ENCODE measurements at places on chromosomes 4 and X. TPM values are rescaled to one million over a fixed set of nuclear protein-coding genes. Genes with fewer than 3 reads are reported as not detected.
A peak's percentile ranks its signal among the peaks of the same experiment; 100 is the strongest.

DNA sequence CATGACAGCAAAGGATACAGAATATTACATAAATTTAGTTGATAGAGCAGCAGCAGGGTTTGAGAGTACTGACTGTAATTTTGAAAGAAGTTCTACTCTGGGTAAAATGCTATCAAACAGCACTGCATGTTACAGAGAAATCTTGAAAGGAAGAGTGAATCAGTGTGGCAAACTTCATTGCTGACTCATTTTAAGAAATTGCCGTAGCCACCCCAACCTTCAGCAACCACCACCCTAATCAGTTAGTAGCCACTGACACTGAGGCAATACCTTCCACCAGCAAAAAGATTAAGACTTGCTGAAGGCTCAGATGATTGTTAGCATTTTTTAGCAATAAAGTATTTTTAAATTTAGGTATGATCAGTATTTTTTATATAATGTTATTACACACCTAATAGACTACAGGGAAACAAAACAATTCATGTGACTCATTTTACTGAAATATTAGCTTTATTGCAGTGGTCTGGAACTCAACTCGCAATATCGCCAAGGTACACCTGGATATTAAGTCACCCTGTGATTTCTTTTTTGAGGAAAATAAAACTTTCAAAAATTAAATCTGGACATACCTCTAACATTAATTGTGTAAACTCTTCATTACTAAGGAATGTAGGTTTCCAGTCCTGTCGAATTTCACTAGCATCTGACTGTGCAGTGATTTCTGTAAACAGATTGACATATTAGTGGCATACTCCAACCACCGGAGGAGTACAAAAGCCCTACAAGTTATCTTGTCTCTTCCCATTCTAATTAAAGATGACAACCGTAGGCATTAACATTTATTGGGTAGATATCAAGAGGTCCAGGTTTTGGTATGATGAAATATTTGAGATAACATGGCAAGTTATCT, 71.1 kb downstream of the CLOCK start:
- H3K4me3 ChIP-seq, result no peak overlapping the region
- H3K27ac ChIP-seq, result no peak overlapping the region
- no peaks in the 10 kb centered on the region for H3K36me3 ChIP-seq
- no peaks in the 10 kb centered on the region for H3K27me3 ChIP-seq

DNA sequence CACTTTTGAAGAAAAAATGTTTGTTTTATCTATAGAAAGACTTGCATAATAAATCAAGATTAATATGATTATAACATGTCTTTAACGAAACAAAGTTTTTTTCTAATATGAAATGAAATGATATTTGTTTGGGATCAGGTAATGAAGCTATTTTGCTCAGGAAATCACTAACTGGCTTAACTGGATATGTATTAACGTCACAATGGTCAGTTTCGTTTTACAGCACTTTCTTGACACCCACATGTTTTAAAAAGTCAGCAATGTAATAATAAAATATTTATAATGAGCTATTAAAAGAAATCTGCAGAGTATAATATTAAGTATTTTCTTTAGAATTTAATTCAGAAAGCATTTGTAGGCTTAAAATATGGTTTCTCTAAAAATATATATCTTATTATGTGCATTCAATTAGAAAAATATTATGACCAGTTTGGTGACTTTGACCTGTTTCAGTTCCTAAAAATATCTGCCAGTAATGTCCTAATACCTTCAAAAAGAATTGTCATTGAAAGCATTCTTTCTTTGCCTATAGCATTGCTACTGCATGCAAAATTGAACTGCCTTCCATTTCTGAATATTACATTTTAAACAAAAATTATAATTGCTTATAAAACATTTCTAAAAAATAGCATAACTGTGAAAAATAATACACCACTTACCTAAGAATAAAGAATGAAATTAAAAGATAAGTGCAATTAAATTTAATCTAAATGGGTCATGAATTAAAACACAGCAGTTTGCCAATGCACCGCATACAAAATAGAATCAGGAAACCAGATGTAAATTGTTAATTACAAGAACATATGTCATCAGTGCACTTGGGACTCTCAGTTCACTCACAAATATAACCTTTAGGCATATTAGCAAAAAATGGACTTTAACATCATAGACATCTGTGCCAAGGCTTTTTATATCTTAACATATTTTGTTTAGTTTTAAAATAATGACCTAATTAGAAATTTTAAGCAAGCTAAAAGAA, 31.6 kb downstream of the TIGD2 start:
- H3K27ac ChIP-seq, result no peak overlapping the region
- H3K4me1 ChIP-seq, result no peaks in the 10 kb centered on the region
- no peak for DNase-seq
- H3K4me3 ChIP-seq, result no peak overlapping the region
- H3K27me3 ChIP-seq, result no peaks in the 10 kb centered on the region

DNA sequence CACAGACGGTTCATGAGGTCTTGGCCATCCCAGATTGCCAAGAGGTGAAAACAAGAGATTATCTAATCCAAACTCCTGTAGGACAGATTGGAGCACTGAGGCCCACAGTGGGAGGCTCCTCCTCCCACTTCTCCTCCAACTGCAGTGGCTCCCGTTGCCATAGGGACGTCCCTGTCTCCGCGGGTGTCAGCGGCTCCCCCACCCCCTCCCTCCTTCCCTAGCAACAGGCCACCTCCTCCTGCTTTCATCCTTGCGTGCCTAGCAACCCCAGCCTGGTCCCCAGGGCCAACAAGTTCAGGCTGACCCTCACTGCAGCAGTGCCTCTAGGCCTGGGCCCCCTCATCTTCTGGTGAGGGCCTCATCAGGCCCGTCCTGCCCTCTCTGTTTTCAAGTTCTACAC, 6.8 kb upstream of the IQSEC2 start:
- no peak for DNase-seq
- H3K4me1 ChIP-seq, result peaks cover 20% of the 10 kb centered on the region
- no peaks in the 10 kb centered on the region for H3K27me3 ChIP-seq
- peak overlapping the region; percentile 66 for H3K27ac ChIP-seq

- DNase-seq, result no peak
- no peak overlapping the region for H3K27ac ChIP-seq
- H3K4me3 ChIP-seq, result no peak overlapping the region
These were observed 137.5 kb downstream of the ZNF674 start for GRCh38 chrX:46407753-46408130.

DNA sequence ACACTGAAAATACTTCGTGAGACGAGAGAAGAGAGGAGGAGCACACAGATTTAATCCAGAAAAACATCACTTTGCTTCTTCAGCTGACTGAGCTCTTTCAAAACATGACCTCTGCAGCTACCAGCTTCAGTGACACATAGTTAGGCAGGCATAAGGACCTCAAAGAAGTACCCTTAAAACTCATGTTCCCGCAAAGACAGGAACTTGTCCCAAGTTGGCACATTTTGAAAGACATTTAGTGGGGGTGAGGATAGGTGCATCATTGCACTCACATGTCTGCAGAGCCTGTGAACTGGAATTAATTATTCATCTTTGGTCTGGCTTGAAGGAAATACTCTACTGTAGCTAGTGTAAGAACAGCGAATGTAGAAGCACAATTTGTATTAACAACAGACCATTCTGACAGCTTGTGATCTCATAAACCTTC, 221.8 kb downstream of the MGST2 start:
- no peak for DNase-seq
- no peaks in the 10 kb centered on the region for H3K36me3 ChIP-seq
- no peaks in the 10 kb centered on the region for H3K27me3 ChIP-seq
- H3K4me1 ChIP-seq, result peaks cover 6% of the 10 kb centered on the region
- H3K4me3 ChIP-seq, result no peak overlapping the region
- H3K27ac ChIP-seq, result no peak overlapping the region

GRCh38 chr4:139900964-139901376, 235.4 kb downstream of the MGST2 start:
- H3K4me3 ChIP-seq, result no peak overlapping the region
- H3K27ac ChIP-seq, result no peak overlapping the region
- no peak for DNase-seq
- no peaks in the 10 kb centered on the region for H3K36me3 ChIP-seq
- H3K4me1 ChIP-seq, result peaks cover 3% of the 10 kb centered on the region

- H3K4me3 ChIP-seq, result no peak overlapping the region
- H3K36me3 ChIP-seq, result no peaks in the 10 kb centered on the region
- no peak for DNase-seq
- no peaks in the 10 kb centered on the region for H3K4me1 ChIP-seq
These were observed 79.4 kb downstream of the NLGN4X start for GRCh38 chrX:6149060-6149872.

GRCh38 chrX:103330681-103331288, 746 bp downstream of the TCEAL7 start:
- H3K4me1 ChIP-seq, result no peaks in the 10 kb centered on the region
- peak overlapping the region; percentile 14 for H3K4me3 ChIP-seq
- H3K27ac ChIP-seq, result no peak overlapping the region
- DNase-seq, result no peak

DNA sequence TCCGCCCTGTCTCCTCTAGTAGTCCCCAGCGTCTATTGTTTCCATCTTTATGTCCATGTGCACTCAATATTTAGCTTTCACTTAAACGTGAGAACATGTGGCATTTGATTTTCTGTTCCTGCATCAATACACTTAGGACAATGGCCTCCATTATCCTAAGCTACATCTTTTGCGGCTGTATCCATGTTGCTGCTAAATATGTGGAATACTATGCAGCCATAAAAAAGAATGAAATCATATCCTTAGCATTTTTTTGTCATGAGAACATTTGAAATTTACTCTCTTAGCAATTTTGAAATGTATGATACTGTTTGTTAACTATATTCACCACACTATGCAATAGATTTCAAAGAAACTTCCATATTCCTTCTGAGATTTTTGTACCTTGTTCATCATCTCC, 19.8 kb upstream of the CD38 start:
- no peaks in the 10 kb centered on the region for H3K36me3 ChIP-seq
- no peaks in the 10 kb centered on the region for H3K27me3 ChIP-seq
- H3K4me3 ChIP-seq, result no peak overlapping the region
- no peaks in the 10 kb centered on the region for H3K4me1 ChIP-seq
- no peak overlapping the region for H3K27ac ChIP-seq
- no peak for DNase-seq

DNA sequence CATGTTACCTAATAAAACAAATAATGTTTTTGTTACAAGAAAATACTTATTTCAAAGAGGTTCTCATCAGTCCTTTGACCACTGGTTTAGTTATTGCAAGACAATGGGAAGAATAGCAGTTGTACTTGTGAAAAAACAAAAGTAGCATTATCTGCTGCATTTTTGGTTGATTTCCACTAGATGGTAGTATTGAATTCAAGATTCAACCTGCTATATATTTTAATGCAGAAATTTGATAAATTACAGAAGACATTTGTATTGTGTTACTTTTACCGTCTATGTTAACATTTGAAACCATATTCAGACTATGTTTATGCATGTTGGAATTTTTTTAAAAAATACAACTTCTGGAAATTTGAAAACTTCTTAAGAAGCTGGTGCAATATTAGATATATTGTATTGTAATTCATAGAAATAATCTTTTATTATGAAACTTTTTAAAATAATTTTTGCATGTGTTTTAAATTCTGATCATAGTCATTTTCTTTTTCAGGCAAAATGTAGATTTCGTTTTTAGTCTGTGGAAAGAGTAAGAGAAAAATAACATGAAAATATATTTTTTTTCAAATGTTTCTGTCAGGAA, 56.4 kb downstream of the SPCS3 start:
- DNase-seq, result no peak
- no peaks in the 10 kb centered on the region for H3K27me3 ChIP-seq
- no peaks in the 10 kb centered on the region for H3K36me3 ChIP-seq
- H3K4me3 ChIP-seq, result no peak overlapping the region

DNA sequence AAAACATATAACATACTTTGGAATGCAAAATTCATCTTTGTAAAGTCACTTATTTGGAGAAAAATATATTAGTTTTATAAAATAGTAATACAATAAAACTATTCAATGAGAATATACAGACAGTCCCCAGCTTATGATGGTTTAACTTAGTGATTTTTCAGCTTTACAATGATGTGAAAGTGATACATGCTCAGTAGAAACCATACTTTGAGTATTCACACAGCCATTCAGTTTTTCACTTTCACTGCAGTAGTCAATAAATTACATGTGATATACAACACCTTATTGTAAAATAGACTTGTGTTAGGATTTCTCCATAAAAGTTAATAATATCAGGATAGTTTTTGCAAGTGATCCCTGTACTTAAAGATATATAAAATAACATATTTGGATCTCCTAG, 436.0 kb downstream of the CENPC start:
- DNase-seq, result no peak
- no peaks in the 10 kb centered on the region for H3K36me3 ChIP-seq
- no peaks in the 10 kb centered on the region for H3K4me1 ChIP-seq
- no peaks in the 10 kb centered on the region for H3K27me3 ChIP-seq
- H3K4me3 ChIP-seq, result no peak overlapping the region

- H3K27ac ChIP-seq, result no peak overlapping the region
- no peaks in the 10 kb centered on the region for H3K4me1 ChIP-seq
- DNase-seq, result no peak
- no peak overlapping the region for H3K4me3 ChIP-seq
- no peaks in the 10 kb centered on the region for H3K36me3 ChIP-seq
These were observed 113.7 kb upstream of the NEXMIF start for GRCh38 chrX:75038925-75039324.

GRCh38 chr4:88352062-88352740, 26.5 kb upstream of the HERC6 start:
- DNase-seq, result no peak
- no peaks in the 10 kb centered on the region for H3K27me3 ChIP-seq
- H3K27ac ChIP-seq, result no peak overlapping the region

DNA sequence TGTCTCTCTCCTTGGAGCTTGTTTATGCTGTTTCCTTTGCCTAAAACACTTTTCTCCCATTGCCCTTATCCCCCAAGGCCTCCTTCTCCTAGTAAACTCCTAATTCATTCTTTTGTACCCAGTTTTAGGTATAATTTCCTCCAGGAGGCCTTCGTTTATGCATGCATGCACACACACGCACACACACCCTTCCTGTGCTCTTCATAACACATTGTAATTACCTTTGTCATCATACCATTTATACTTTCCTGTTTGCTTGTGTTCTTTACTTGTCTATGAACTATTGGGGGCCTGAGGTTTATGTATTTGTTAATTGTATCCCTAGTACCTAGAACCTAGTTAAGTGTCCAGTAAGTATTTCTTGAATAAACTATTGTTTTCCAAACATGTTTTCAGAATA, 45.5 kb downstream of the XIAP start:
- H3K36me3 ChIP-seq, result no peaks in the 10 kb centered on the region
- H3K27ac ChIP-seq, result peak overlapping the region; percentile 69

- H3K4me1 ChIP-seq, result peaks cover 8% of the 10 kb centered on the region
- no peak for DNase-seq
- H3K27me3 ChIP-seq, result no peaks in the 10 kb centered on the region
- H3K27ac ChIP-seq, result peak overlapping the region; percentile 42
- no peaks in the 10 kb centered on the region for H3K36me3 ChIP-seq
These were observed 6.0 kb downstream of the GAGE10 start for GRCh38 chrX:49309401-49309981.

The PCYT1B gene
- total RNA-seq, result 0.16 TPM

The CFAP47 gene
- 0.14 TPM for total RNA-seq

The SEC24B gene
- total RNA-seq, result 44.1 TPM

The UCHL1 gene
- total RNA-seq, result 35.5 TPM

The PNMA5 gene
- not detected for total RNA-seq

The FOXR2 gene
- total RNA-seq, result not detected

Measured in transverse colon (tissue), 4 donors.